ENCODE measurements at places on chromosomes 4 and X.

GRCh38 chr4:113160548-113160947, 111.1 kb downstream of the ANK2 start:
- DNase-seq, result no peak

GRCh38 chrX:11273544-11273943, 19.7 kb upstream of the AMELX start:
- no peak for DNase-seq

- no peak for DNase-seq
Measured at GRCh38 chr4:78809928-78810835, 34.0 kb downstream of the BMP2K start.

DNA sequence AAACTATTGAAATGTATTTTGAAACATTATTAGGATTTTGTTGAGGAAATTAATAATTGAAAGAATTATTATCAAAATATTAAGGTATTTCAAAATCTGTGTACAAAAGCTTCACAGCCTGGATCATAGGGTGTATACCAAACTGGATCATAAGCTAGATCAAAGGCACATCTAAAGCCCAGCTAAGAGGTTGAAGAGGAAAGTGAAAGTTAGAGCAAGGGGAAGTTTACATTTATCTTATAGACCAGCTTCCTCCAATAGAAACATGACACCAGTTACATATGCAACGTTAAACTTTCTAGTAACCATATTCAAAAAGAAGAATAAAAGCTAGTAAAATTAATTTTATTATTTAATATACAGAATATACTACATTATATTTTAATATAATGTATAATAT, 227.2 kb upstream of the BMP3 start:
- no peak for DNase-seq

GRCh38 chr4:151205722-151206121, 71.2 kb upstream of the PRSS48 start:
- no peak for DNase-seq

DNA sequence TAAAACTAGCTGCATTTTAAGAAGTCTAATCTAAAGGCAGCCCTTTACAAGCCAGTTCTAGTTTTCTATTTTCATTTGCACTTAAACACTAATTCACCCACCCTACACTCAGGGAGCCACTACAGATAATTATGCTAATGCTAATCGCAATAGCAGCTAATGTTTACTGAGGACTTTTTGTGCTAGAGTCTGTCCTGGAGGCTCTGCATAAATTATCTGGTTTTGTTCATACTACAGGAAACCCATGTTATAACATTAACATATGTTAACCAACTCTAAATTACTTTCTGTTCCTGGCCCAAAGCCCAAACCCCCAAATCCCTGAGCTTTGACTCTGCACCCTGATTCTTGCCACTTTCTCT, 480 bp upstream of the RADX start:
- no peak for DNase-seq

DNA sequence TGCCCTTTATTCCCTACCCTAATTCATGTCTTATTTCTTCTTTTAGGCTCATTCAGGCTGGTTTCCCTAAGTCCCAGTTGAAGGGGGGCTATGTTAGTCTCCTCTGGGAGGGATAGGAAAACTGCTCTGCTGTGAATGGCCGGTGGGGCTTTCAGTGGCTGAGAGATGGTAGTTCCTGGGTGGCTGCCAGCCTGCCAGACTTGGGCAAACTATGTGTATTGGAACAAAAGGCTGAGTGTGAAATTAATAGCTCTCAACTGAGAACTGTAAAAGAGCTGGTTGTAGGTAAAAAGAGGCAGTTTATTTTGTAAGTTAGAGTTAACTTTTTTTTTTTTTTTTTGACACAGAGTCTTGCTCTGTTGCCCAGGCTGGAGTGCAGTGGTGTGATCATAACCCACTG, 28.8 kb downstream of the ARHGAP10 start:
- no peak for DNase-seq

DNA sequence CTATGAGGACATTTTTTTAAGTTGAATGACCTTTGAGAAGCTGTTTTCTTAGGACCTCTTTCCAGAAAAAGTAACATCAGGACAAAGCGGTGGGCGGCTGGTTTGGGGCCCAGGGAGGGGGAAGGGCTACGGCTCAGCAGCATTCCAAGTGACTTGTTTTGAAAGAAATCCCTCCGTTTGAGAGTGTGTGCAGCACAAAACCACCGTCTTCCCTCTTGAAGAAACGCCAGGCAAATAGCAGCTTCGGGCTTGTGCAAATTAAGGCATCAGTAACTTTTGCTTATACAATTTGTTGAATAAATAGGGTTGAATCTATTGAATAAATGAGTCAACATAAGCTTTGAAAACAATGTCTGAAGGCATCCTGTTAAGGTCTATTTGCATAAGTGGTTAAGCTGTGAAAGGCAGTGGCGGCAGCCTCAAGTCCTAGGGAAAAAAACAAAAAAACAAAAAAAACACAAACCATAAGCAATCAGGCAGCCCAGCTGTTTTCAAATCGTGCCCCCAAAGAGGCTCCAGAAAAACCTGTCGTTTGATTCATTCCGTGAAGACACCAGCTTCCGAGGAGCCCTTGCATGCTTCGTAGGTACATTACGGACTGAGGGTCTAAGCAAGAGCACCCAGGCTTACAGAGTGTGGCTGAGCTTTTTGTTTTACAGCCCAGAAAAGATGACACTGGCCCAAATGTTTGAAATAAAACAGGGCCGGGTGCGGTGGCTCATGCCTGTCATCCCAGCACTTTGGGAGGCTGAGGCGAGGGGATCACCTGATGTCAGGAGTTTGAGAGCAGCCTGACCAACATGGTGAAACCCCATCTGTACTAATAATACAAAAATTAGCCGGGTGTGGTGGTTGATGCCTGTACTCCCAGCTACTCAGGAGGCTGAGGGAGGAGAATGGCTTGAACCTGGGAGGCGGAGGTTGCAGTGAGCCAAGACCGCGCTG, 103.7 kb downstream of the CRLF2 start:
- DNase-seq, result no peak

GRCh38 chr4:8192748-8193738, 6.0 kb upstream of the SH3TC1 start:
- DNase-seq, result no peak

GRCh38 chrX:17968367-17968766, 107.3 kb upstream of the RAI2 start:
- DNase-seq, result no peak

- no peak for DNase-seq
Measured at GRCh38 chrX:44432641-44433040, 89.2 kb upstream of the EFHC2 start.

GRCh38 chrX:67555578-67556203, 11.9 kb downstream of the AR start:
- no peak for DNase-seq

DNA sequence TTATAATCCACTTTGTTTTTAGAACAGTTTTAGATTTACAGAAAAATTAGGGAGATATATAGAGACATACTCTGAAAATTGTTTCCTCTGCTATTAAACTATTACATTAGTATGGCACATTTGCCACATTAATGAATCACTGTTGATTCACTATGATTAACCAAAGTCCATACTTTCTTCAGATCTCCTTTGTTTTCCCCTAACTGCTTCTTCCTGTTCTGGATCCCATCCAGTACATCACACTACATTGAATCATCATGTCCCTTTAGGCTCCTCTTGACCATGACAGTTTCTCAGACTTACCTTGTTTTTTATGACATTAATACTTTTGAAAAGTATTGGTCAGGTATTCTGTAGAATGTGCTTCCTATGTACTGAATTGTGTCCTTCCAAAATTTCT, 109.2 kb upstream of the EDNRA start:
- no peak for DNase-seq

DNA sequence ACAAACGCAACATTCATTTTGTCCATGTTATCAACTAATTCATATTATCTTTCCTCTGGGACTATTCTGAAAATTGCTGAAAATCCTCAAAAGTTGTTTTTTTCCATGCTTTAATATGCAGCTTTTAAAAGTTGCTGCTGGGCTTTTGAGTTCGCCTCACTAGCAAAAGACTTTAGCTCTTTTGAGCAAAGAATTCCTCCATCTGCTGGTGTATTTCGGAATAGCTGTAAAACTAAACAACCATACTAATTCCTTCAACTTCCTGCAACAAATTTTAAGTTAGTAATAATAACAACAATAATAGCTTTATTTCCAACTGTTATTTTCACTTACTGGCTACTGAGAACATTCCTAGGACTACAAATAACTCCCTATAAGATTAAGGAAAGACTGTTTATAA, 124.5 kb upstream of the PLAC1 start:
- DNase-seq, result no peak

Measured in fibroblast of skin of left biceps (primary cell).